ENCODE measurements at places on chromosomes 2 and 18.

GRCh38 chr2:232203166-232203891 is 175.2 kb upstream of the ALPP start:
- no peak for DNase-seq

DNA sequence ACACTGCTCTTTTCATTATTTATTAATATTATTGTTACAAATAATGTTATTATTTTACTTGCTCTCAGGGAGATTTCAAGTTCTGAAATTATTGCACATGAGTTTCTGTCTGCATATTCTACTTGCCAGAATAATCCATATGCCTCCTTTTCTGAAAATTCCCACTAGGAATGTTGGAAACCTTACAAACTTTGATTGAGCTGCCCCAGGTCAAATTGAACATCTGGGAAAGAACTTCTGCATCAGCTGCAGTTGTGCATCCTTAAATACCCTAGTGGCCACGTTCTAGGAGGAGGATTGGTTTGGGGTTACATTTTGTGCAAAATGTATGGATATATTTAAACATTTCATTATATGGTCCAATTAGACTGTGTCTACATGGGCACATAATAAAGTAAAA is 1302.7 kb upstream of the PIK3C3 start:
- no peak for DNase-seq

- peak; percentile 46 for DNase-seq
Observed at GRCh38 chr2:181178823-181179412, 198.5 kb downstream of the UBE2E3 start.

- DNase-seq, result no peak
Observed at GRCh38 chr2:33644215-33644614, 45.1 kb upstream of the FAM98A start.

GRCh38 chr18:63828656-63829055 is 53.4 kb downstream of the SERPINB7 start:
- no peak for DNase-seq

DNA sequence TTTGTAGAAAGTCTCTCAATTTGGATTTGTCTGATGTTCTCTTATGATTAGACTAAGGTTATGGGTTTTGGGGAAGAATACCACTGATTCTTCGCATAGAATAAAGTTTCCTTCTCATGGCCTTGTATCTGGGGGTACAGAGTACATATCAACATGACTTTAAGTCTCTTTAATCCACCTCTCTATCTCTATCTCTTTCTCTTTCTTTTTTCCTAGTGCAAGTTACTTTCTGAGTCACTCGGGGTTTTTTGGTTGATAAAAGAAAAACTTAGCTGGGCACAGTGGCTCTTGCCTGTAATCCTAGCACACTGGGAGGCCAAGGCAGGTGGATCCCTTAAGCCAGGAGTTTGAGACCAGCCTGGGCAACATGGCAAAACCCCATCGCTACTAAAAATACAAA is 100.1 kb upstream of the MAP4K3 start:
- DNase-seq, result no peak

DNA sequence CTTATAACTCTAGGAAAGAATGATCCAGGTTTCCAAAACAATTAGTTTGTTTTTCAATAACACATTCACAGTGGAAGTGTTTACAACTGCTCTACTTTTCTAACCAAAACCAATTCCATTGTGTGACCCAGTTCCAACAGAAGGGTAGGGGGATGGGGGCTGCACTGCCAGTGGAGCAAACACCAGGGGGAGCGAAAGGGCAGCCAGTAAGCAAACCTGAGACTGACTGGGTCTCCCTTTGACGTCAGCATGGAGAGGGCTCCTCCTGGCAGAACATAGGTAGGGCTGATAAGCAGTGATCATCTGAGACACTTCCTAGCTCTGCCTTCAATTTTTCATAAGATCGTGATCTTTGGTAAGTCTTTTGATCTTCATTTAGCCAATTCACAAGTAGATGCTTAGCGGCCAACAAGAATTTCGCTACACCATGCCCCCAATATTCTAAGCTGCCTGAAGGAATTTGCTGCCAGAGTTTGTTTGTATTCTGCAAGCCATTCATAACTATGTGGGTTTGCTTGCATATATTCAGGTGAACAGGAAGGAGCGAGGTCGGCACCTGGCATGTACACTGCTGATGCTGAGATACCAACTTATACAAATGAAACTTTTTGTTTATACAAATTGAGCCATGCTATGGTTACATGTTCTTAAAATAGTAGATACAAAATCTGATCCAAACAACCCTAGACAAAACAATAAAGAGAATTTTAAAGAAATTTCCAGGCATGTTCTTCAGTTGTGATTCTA is 45.9 kb downstream of the ST6GAL2 start:
- DNase-seq, result peak; percentile 8

All from KBM-7 (cell line).